ENCODE measurements at places on chromosomes 16 and 17.

DNA sequence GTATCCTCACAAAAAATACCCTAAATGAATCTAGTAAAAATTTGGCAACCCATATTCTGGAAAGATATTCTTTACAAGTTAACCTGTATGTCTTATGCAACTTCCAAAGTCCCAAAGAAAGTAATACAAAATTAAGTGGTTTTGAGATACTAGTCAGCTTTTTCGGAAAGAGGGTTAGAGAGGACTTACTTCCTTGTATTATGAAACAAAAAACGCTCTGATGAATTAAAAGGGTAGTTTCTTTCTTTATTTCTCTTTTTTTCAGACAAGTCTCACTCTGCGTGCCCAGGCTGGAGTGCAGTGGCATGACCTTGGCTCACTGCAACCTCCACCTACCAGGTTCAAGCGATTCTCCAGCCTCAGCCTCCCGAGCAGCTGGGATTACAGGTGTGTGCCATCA is 51.6 kb downstream of the KANSL1 start:
- DNase-seq: no peak

GRCh38 chr17:10096596-10096995 is 101.8 kb downstream of the GAS7 start:
- no peak for DNase-seq

DNA sequence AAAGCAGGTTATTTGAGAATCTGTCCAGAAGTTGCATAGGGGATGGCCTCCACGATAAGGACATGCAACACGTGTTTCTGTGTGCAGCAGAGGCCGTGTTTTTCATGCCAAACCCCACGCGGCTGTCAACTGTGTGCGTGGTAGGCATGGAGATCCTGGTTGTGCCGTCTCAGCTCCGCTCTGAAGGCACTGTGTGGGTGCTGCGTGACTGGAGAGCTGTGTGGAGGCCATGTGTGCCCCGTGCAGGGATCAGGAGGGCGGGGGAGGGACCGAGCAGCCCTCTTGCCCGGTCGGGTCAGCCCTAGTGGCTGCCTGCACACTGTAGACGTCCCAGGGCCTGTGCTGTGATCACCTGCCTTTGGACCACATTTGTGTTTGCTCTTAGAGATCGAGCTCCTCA is 74.5 kb downstream of the SEC14L1 start:
- DNase-seq: no peak

DNA sequence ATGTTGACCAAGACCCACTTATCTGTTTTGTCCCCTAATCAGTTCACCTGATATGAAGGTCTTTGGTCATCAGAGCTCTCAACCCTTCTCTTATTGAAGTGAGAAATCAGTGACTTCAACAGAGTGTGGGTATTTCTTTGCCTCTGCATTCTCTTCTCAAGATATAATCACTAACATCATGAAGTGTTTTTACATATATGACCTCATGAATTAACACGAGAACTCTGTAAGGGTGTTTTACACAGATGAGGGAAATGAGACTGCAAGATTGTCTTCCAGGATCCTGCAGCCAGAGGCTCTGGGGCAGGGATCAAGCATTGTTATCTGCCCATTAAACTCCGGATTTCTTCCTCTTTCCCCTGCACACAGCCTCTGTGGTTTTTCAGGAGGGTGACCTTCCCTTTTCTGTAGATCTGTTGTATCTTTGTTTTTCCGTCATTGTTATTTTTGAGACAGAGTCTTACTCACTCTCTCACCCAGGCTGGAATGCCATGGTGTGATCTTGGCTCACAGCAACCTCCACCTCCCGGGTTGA is 22.7 kb downstream of the LCMT1 start:
- no peak for DNase-seq

- no peak for DNase-seq
Measured at GRCh38 chr17:79948406-79948944, 87.2 kb downstream of the TBC1D16 start.

DNA sequence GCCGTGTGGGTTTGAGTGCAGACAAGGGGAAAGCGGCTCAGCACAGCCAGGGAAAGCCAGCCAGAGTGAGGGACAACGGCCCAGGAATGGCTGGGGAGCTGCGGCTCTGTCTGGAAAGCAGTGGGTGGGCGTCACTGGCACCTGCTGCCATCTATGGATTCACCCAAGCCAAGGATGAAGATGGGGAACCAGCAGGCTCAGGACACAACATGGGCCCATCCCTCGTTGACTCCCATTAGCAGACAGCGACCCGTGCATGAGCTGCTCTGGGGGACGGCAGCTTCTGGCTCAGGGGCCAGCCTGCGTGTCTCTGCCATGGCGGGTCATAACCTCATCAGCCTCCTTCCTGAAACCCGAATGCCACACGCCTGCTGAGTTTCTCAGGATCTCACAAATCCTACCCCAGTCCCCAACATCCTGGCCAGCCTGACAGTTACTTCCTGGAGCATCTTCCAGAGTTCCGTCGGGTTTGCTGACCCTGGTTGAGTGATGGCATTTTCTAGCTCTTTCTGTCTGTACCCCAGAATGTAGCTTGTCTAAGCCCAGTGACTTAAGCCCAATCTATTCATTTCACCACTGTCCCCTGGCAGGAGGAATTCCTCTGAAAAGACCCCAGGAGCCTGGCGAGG is 50.7 kb downstream of the SLC7A5 start:
- no peak for DNase-seq

- DNase-seq: peak; percentile 79
Measured at GRCh38 chr16:49921791-49922456, 66.0 kb upstream of the ZNF423 start.

DNA sequence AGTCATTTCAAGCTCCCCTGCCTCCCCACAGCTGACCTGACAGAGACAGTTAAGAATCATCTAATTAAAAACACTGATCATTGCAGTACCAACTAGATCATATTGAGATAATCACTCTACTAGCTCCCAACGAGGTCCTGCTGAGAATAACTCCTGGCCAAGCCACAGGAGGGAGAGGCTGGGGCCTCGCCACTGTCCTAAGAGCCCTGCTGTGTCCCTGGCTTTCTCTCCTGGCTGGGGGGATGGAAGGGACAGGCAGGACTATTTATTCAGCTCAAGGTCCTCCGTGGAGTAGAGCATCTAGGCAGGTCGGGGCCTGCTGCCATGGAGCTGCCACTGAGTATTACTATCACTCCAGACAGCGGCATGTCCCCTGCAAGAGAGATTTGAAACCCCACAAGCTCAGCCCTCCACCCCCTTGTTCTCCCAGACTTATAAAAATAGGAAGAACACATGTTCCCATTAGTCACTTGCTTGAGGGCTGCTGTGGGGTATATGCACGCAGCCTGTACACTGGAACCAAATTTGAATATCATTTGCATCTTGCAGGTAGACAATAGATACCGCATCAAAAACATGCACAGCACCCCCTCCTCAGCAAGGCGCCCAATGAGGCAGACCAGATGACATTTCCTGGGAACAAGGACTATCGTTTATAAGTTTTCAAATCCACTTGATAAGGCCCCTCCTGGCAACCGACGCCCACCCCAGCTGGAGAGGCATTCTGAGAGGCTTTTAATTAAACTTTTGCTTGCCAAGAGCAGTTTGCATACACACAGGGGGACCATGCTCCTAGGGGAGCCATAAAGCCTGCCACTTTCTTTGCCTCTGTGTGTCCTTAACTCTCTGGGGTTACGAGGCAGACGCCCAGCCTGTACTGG is 385.2 kb upstream of the ZFHX3 start:
- DNase-seq: no peak

GRCh38 chr17:72730077-72730476 is 362.4 kb downstream of the SLC39A11 start:
- DNase-seq: no peak

GRCh38 chr17:1878419-1879121 is 48.8 kb downstream of the RPA1 start:
- no peak for DNase-seq

- peak; percentile 58 for DNase-seq
Measured at GRCh38 chr17:81285179-81285878, 9.8 kb downstream of the SLC38A10 start.

DNA sequence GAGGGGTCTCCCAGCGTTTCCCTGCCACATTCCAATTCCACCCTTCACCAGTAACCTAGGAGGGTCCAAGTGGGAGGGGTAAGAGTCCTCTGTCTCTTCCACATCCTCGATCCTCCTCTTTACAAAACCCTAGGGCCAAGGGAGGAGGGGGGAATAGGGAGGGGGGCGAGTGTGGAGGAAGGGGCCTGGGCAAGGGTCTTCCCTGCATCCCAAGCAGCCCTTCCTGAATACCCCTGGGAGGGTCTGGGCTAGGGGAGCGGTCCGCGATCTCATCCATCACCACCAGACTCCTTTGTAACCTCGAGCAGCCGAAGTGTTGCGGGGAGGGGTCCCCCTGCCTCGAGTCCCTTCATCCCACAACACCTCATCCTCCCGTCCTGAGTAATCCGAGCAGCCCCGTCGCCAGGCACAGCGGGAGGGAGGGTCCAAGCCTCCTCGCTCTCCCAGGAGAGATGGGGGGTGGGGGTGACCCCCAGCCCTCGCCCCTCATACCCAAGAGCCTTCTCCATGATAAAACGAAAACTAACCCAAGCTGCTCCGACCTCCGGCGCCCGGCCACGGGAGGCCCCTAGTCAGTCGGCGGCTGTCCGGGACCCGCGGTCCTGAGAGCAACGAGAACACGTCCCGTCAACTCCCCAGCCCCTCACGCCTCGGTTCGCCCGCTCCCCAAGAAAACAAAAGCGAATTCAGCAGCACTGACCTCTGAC is 502 bp downstream of the SMPD3 start:
- no peak for DNase-seq

DNA sequence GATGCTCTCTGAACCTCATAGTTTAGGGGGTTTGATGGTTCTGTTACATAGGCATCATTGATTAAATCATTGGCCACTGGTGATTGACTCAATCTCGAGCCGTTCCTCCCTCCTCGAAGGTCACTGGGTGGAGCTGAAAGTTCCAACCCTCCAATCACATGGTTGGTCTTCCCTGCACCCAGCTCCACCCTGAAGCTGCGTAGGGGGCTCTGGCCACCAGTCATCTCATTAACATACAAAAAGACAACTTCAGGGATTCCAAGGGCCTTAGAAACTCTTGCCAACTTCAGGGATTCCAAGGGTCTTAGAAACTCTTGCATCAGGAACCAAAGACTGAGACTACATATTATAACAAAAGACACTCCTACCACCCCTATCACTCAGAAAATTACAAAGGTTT is 306.5 kb upstream of the TNRC6C start:
- DNase-seq: no peak

DNA sequence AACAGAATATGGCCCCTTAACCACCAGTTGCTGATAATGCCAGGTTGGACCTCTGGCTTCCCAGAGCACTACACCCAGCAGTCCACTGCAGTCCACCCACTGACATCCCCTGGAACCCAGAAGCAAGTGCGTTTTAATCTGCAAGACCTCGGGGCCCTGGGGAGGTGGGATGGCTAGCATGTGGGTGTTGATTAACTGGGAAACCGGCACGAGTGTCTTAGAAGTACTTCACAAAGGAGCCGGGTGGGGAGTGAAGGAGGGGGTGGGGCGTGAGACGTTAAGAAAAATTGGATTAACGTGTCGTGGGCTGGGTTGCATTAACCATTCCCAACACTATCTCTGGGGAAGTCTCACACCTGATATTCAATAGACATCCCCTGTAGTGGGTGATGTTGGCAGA is 6.1 kb upstream of the HIC1 start:
- DNase-seq: no peak

GRCh38 chr17:57608369-57609124 is 136.6 kb downstream of the CCDC182 start:
- DNase-seq: no peak

DNA sequence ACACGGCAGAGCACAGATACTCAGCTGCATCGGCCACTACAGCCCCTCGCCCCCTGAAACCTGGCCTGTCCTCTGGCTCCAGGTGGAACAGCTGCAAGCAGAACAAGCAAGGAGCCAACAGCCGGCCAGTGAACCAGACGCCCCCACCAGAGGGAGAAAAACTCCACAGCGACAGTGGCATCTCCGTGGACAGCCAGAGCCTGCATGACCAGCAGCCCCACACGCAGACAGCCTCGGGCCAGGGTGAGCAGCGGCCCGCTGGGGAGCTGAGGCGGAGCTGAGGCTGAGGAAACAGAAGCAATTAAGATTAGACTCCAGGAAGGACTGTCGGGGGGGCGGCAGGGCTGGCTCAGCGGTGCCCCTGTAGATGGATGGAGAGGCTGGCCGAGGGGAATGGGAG is 16.7 kb downstream of the NGFR start:
- DNase-seq: no peak

DNA sequence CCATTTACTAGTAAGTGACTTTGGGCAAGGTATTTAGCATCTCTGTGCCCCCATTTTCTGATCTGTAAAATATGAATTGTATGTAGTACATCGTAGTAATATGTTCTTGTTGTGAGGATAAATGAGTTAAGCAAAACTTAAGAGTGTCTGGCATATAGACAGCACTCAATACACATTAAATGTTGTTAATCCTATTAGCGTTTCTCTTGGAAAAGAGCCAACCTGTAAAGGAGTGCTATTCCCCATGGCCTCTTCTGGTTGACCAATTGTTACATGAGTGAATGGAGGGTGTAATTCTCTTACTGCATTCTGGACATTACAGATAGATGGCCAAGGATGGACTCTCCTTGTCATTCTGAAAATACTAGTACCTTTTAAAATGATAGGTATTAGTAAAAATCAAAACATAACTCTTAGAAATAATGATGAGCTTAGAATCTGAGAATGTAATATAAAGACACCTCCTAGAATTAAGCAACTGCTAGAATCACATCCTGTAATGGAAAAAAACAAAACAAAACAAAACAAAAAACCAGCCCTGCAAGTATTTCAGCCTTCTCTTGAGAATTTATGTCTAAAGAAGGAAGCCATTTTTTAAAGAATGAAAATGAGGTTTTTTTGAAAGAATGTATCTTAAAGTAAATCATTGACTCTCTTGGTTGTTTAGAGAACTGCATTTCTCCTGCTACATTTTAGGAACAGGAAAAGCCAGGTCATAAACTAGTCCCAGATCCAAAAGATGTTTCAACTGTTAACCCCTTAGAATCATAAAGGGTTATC is 30.5 kb downstream of the IQCK start:
- no peak for DNase-seq

- no peak for DNase-seq
Measured at GRCh38 chr17:2700030-2700490, 11.5 kb downstream of the CLUH start.

DNA sequence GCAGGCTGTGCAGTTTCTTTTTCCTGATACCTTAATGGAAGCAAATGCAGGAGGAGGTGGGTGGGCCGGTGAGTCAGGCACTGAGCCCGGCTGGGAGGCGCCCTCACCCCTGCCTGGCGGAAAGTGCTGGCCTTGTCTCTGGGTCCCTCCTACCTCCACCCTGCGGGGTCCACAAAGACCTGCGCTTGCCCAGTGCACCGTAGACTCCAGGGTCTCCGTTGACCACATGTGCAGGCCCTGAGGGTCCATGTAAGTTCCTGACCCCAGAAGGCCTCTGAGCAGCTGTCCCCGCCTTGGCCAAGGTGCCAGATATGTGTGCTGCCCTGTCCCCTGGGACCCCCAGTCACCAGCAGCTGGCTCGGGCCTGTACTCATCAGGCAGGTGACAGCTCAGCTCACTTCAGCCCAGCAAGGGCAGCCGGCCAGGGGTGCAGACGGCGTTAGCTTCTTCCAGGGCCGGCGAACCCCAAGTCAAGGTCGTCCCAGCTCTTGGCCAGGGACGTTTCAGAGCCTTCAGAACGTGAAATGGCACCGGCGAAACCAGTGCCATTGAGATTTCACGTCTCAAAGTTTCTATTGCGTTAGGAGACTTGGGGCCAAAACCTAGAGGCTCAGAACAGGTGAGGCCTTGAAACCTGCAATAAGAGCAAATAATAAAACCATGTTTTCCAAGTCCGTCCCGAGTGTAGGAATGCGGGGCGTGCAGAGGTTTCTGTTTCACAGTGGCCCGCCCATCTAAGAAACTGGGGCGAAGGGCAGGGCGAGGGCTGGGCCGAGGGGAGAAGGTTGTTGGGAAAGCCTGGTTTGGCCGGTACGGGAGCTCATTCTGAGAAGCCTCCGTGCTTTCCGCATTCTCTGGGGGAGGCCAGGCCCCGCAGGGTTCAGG is 12.1 kb downstream of the METRNL start:
- no peak for DNase-seq

All from liver (tissue), 10 donors.